ENCODE measurements at places on chromosomes 7 and 10.

DNA sequence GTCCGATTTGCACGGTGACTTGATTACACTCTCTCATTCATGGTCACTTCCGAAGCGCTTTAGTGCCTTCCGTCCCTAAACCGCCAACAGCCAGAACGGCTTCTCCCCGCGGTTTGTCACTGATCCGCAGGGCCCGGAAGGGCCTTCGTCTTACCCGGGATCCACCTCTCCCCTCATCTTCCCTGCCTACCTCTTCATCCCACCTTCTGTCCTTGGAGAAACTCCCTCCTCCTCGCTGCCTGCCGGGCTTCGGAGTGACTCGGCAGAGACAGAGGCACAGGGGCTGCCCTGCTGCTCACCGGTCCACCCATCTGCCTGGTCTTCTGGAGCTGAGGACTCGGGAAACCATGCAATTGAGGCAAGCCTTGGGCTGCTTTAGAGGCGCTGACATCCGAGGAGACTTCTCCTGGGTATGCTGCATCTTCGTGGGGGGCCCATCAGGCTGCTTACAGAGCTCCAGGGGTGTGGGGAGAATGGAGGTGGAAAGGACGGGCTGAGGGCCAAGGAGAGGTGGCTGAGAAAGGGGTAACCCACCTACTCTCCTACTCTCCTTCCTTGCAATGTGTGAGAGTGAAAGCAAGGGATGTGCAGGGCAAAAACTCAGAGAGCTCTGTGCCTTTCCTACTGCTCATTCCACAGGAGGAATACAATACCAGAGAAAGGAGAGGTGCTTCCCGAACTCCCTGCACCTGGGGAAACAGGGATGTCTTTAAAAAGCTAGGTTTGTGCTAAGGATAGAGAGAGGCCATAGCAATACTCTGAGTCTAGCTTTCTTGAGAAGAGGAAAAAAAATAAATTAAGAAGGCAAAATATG lies 1.0 kb upstream of the HOXA11 start:
- DNase-seq: no peak

- no peak for DNase-seq
Measured at GRCh38 chr7:86814661-86815379, 171.1 kb downstream of the GRM3 start.

GRCh38 chr10:48235501-48235900 lies 39.0 kb downstream of the FRMPD2 start:
- no peak for DNase-seq

- DNase-seq: no peak
Measured at GRCh38 chr7:32020551-32021159, 49.6 kb downstream of the PDE1C start.

GRCh38 chr10:28719789-28720436 lies 42.6 kb downstream of the BAMBI start:
- DNase-seq: no peak

DNA sequence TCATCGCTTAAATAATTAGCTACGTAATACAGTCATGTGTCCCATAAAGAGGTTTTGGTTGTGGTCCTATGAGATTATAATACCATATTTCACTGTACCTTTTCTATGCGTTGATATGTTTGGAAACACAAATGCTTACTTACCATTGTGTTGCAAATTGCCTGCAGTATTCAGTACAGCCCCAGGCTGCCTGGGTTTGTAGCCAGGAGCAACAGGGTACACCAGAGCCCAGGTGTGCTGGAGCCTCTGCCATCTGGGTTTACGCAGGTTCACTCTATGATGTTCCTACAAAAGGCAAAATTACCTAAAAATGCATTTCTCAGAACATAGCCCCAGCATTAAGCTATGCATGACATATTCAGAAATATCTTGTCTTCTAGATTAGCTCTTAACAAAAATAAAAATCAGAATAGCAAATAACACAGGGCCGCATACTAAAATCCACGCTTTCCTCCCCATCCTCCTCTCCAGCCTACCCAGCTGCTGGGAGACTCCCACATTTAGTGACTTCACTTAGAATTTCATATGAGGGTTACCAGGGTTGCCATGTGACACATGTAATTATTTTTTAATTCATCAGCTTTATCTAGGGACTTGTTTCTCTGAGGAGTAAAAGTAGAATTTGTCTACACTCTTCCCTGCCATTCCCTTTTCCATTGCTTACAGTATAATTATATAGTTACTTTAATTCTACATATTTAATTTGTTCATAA lies 559.0 kb upstream of the ADARB2 start:
- no peak for DNase-seq

DNA sequence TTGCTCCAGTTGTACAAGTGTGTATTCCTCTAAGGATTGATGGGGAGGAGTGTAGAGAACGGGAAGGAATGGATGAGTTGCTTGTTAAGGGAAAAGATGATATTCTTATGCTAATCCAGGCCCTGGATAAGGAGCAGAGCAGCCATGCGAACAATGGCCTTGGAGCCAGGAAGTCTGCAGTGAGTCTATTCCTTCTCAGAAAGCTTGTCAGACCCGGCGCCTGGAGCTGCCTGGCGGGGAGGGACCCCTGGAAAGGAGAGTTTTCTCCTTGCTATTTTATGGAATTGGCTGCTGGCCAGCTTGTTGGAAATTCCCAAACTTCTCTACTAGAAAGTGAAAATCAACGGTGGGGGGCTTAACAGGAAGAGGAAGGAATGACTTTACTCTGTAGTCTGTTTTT lies 89.1 kb downstream of the MMRN2 start:
- no peak for DNase-seq

GRCh38 chr10:96413151-96413787 lies 54.5 kb upstream of the OPALIN start:
- DNase-seq: no peak

DNA sequence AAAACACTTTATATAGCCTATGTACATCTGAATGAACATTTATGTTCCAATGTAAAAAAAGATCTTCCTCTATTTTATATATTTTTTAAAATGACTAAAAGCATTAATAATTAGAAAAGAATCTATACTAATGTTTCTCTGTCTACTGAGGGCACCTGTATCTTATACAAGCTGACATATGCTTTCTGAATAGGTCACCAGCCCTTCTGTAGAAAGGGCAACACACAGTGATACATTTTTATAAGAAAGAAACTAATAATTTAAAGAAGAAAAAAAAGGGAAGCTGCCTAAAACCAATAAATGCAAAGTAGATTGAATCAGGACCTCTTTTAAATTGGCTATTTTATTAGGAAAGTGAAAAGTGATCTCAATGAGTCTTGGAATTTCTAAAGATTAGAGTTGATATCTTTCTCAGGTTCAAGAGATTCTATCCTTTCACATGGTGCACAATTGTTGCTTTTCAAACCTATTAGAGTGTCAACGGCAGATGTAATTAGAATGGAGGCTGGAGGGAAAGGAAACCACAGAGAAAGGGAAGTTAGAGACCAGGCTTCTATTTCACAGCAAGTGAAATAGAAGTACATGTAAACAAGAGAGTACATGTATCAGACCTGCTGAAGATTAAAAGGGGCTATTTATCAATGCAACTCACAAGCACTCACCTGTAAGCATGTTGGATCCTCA lies 6.3 kb downstream of the MTPN start:
- DNase-seq: no peak

GRCh38 chr10:58486821-58487220 lies 25.9 kb upstream of the BICC1 start:
- DNase-seq: no peak

DNA sequence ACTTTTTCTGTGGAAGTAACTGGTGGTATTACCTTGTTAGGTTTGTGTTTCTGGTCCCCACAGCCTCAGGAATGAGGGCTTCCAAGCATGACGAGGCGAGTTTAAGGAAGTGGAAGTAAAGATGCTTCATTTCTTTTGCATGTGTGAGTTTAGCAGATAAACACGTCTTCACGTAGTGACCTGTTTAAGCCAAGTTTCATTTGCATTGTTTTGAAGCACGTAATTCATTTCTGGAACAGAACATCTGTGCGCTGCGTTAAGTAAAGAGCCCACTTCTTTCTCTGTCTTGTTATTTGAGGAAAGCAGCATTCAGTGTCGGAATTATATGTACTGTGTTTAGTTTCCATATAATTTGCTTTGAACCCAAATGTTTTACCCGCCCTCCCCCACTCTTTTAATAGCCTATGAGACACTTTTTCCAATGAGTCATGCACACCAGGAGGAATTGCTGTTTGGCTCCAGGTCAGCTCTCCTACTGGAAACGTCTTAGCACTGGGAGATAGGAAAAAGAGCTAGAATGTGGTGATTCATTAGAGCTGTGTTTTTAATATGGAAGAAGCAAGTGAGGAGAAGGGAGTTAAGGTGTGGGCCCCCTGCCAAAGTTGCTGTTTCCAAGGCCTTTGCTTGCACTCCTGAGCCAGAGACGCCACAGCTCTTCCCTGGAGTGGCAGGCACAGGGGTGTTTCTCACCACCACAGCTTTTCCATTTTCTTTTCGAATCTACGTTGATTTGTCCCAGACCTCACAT lies 36.7 kb downstream of the BTBD16 start:
- no peak for DNase-seq

DNA sequence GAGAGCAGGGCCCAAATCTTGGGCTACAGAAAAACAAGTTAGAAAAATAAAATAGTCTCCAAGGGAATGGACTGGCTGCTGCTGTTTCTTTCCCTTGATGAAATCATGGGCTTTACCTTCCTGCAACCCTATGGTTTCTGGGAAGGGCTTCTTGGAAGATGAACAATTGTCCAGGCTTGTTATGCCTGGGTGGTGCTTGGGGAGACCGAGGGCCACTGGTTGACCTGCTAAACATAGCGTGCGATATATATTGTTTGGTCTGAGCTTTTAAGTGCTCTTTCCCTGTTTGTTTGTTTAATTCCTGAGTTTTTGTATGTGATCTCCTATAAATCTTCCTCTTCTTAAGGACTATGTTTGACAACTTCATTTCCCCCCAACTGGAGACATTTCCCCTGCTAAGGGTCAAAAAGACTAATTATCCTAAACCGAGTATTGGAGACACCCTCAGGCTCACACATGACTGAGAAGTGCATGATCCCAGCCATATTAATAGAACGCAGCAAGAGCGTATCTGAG lies 37.9 kb downstream of the SLC25A28 start:
- no peak for DNase-seq

DNA sequence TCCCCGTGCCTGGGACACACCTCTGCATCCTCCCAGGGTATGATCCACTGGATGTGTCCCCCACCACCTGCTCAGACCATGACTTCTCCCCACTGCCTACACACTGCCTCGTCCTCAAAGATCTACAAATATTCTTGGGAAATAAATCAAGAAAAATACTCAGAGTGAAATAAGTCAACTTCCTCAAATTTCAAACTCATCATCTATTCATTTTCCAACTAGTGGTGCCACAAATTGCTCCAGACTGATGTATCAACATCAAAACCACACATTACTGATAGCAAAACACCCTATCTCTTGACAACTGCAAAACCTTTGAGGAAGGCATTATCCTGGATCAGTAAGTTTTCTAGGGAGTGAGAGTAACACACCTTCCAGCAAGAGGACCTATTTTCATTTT lies 87.7 kb downstream of the GRB10 start:
- DNase-seq: no peak

DNA sequence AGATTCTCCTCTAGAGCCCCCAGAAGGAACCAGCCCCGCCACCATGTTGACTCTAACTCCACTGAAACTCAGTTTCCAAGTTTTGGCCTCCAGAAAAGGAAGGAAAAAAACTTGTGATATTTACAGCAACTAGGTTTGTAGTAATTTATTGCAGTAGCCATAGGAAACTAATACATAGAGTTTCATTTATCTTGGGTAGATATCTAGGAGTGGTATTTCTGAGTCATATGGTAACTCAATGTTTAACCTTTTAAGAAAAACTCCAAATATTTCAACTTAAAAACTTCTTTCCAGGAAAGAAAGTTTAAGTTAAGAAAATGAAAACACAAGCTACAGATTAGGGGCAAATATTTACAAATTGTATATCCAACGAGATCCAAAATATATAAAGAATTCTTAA lies 576.7 kb downstream of the KCNMA1 start:
- DNase-seq: no peak

GRCh38 chr10:123479640-123480039 lies 186.5 kb upstream of the GPR26 start:
- no peak for DNase-seq

GRCh38 chr7:20393021-20393610 lies 62.4 kb downstream of the ITGB8 start:
- DNase-seq: no peak

GRCh38 chr10:5536486-5537081 lies 11.8 kb downstream of the CALML3 start:
- no peak for DNase-seq

GRCh38 chr7:14604606-14605005 lies 297.9 kb downstream of the DGKB start:
- DNase-seq: no peak

- no peak for DNase-seq
Measured at GRCh38 chr10:86349474-86349873, 17.1 kb downstream of the GRID1 start.

- DNase-seq: no peak
Measured at GRCh38 chr10:18501629-18502028, 149.8 kb downstream of the NSUN6 start.

- peak; percentile 22 for DNase-seq
Measured at GRCh38 chr7:22577470-22578001, 77.5 kb upstream of the STEAP1B start.

GRCh38 chr10:130630135-130630534 lies 493.9 kb downstream of the GLRX3 start:
- no peak for DNase-seq

DNA sequence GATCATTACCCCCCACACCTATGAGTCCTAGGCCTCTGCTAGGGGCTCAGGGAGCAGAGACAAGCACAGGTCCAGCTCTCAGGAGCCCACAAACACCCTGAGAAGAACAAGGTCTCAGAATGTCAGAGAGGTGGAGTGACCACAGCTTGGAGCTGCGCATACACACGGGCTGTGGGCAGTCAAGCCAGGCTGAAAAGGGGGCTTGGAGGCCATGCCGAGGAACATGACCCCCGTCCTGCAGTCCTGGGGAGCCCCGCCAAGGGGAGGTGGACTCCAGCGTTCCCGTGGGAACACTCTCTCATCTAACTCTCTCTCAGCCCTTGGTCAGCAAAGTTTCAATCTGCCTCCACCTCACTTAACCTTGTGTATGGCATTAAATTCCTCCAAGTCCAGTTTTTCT lies 7.8 kb upstream of the MMP21 start:
- no peak for DNase-seq

DNA sequence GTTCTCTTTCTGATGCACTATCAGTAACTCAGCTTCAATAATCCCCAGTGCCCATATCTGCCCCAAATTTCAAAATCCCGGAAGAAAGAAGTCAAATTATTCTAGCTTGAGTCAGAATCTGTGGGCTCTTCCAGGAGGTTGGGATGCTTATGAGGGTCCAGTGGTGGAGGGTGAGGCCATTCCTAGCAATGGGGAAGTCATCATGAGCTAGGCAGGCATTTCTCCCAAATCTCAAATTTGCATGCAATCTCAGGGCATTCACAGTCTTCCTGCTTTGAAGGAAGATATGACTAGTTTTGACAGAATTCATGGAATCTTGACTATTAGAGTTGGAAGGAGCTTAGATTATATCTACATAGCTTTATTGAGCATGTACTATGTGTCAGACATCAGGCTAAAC lies 164.3 kb upstream of the AGK start:
- DNase-seq: no peak

Measured in CD4-positive, alpha-beta T cell treated with Interferon alpha-2 for 1 hour (primary cell).